ENCODE measurements at places on chromosomes 5 and 9.

DNA sequence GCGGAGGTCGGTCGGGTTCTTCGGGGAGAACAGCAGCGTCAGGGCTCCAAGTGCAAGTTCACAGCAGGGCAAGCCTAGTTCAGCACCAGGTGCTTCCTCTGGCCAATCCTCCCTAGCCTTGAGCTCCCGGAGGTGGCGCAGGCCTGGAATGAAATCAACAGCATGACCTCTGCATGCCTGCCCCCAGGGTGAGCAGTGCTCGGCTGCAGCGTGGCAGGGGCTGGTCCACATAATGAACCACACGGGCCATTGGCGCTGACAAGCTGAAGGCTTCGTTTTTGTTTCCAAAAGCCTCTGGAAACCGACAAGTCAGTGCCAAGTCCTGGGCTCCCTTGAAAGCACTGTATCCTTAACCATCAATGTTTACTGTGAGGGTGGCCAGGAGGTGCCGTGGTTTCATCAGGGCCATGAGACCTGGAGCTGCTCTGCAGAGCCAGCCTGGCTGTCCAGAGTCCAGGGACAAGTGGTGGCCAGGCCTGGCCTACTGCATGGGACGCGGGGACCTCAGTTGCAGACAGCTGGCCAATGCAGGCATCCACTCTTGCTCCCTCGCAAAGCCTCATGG lies 2.1 kb upstream of the INPP5E start:
- H3K27ac ChIP-seq, result no peak overlapping the region
- H3K27me3 ChIP-seq, result no peaks in the 10 kb centered on the region
- peaks cover 8% of the 10 kb centered on the region for H3K36me3 ChIP-seq
- no peak for DNase-seq
- no peaks in the 10 kb centered on the region for H3K4me1 ChIP-seq

DNA sequence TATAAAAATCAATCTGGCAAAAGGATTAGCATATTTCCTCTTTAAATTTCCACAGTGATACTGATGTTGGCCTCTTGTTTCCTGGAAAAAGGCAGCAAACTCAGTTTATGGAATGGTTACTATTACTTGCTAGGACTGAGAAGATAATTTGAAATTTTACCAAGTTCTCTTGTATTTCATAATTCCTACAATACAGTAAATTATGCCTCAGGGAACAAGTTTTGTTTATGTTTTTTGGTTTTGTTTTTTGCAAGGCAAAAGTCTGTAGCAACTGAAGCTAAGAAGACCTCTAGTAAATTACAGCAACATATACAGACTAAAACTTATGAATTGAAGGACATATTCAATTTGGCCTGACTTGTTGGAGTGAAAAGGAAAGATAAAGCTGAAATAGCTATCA lies 30.2 kb upstream of the SLCO6A1 start:
- H3K27me3 ChIP-seq, result no peaks in the 10 kb centered on the region
- H3K4me1 ChIP-seq, result no peaks in the 10 kb centered on the region
- no peak for DNase-seq

DNA sequence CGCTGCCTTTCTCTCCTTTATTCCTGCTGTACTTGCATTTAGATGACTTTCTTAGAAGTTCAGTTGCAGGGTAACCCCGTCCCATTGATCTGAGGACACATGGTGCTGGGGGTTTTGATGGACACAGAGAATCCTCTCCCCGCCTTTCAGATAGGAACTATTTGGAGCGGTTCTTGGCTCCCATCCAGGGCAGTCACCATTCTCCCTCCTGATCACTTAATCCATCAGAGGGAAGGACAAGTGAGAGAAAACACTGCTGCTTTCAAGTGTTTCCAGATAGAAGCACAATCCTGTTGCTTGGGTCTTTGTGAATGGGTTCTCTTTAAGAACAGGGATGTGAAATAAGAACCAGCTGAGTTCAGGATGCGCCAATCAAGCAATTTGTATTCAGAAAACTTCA lies 85.2 kb downstream of the IRX1 start:
- H3K36me3 ChIP-seq, result no peaks in the 10 kb centered on the region
- H3K27ac ChIP-seq, result no peak overlapping the region
- no peaks in the 10 kb centered on the region for H3K27me3 ChIP-seq
- no peak overlapping the region for H3K4me3 ChIP-seq
- H3K4me1 ChIP-seq, result no peaks in the 10 kb centered on the region

- no peaks in the 10 kb centered on the region for H3K4me1 ChIP-seq
- no peak overlapping the region for H3K27ac ChIP-seq
- H3K27me3 ChIP-seq, result no peaks in the 10 kb centered on the region
- H3K36me3 ChIP-seq, result no peaks in the 10 kb centered on the region
- H3K4me3 ChIP-seq, result no peak overlapping the region
Measured at GRCh38 chr9:28668158-28668557, 1094.9 kb upstream of the C9orf72 start.

DNA sequence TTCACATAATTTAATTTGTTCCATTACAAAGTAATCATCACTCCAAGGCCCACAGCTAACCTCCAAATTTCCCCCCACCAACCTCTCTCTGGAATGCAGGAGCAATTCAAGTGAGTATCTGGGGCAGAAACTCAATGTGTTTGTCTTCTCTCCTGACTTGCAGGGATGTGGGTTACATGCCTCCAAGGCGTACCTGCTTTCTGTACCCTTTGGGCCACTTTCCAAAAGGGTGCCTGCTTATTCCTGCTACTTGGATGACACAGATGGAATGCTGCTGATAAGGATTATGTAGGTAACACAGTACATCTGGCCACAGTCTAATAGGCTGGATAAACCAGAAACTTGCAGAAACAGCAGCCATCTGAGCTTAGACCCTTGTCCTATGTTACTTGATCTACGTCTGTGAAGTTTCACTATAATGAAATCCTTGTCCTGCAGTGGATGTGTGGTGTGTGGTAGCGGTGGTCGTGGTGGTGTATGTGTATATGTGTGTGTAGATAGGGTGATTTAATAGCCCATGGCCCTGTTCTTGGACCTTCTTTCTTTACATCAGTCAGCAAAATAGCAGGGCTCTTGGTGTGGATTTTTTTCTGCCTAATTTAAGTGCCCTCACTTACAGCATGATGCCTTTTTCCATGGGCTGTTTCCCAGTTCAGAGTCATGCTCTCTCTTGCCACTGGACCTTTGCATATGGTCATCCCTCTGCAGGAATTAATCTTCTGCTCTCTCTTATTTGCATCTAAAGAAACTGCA lies 175.9 kb downstream of the ZDHHC21 start:
- H3K4me1 ChIP-seq, result no peaks in the 10 kb centered on the region
- DNase-seq, result no peak
- H3K27ac ChIP-seq, result no peak overlapping the region
- H3K27me3 ChIP-seq, result no peaks in the 10 kb centered on the region

- no peaks in the 10 kb centered on the region for H3K27me3 ChIP-seq
- no peaks in the 10 kb centered on the region for H3K4me1 ChIP-seq
- no peak for DNase-seq
- peaks cover 35% of the 10 kb centered on the region for H3K36me3 ChIP-seq
Measured at GRCh38 chr5:150394131-150394530, 18.6 kb downstream of the CD74 start.

DNA sequence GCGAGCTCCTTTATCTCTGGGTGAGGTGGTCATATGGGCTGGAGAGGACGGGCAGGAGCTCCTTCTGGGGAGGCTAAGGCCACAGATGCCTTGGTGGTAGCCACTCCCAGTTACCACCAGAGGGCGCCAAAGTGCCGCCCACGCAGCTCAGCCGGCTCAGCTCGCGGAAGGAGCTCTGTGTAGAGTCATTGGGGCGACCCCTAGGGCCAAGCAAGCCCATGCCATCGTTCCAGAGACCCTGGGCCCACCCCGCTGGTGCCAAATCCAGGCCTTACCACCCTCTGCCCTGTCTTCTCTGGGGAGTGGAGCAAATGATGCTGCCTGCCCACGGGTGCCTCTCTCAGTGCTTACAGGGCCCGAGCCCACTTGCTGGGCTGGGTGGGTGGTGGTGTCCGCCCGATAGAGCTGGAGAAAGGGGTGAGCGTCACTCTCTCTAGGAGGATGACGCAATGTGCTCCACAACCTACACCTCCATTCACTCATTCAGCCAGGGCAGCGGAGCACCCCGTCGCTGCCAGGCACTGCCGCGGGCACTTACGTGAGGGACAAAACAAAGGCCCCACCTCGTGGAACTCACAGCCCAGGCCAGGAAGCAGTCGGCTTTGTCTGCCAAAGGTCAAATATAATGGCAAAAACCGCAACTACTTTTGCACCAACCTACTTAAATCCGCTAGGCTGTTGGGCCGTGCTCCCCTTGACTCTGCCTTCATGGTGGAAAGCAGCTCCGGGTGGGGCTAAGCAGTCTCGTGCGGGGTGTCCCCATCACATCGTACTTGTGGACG lies 13.8 kb downstream of the TSPAN17 start:
- no peak overlapping the region for H3K27ac ChIP-seq
- H3K27me3 ChIP-seq, result no peaks in the 10 kb centered on the region
- peak; percentile 89 for DNase-seq
- no peak overlapping the region for H3K4me3 ChIP-seq
- H3K4me1 ChIP-seq, result no peaks in the 10 kb centered on the region

DNA sequence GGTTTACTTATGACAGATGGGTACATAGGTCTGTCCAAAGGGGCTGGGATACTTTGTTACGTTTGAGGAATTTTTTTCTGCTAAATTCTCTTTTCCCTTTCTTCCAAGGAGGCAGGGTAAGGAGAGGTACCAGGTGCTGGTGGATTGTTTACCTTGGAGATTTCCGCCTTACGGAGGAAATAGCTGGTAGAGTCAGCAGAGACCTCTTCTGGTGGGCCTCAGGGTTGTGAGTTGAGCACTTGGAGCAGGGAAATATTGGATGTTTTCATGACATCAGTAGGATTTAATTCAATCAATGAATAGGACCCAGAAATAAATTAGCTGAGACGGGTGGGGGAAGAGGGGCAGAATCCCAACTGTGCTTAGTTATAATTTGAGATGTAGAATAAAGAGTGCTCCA lies 60.0 kb upstream of the TAF11L2 start:
- H3K4me3 ChIP-seq, result no peak overlapping the region
- no peaks in the 10 kb centered on the region for H3K36me3 ChIP-seq
- DNase-seq, result peak; percentile 44
- no peaks in the 10 kb centered on the region for H3K27me3 ChIP-seq
- H3K4me1 ChIP-seq, result no peaks in the 10 kb centered on the region
- H3K27ac ChIP-seq, result no peak overlapping the region

DNA sequence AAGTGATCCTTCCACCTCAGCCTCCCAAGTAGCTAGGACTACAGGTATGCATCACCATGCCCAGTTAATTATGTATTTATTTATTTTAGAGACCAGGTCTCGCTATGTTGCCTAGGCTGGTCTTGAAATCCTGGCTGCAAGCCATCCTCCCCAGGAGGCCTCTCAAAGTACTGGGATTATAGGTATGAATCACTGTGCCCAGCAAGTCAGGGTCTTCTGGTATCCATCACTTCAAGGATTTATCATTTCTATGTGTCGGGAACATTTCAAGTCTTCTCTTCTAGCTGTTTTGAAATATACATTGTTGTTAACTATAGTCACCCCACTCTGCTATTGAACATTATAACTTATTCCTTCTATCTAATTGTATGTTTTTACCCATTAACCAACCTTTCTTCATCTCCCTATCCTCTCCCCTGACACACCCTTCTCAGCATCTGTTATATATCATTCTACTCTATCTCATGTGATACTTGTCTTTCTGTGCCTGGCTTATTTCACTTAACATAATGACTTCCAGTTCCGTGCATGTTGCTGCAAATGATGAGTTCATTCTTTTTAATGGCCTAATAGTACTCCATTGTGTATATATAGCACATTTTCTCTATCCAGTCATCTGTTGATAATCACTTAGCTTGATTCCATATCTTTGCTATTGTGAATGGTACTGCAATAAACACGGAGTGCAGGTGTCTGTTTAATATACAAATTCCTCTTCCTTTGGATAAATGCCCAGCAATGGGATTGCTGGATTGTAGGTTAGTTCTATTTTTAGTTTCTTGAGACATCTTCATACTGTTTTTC lies 26.4 kb downstream of the UTP15 start:
- H3K27ac ChIP-seq, result no peak overlapping the region
- H3K27me3 ChIP-seq, result no peaks in the 10 kb centered on the region
- H3K36me3 ChIP-seq, result no peaks in the 10 kb centered on the region

GRCh38 chr5:74199436-74200210 lies 440.9 kb downstream of the ENC1 start:
- H3K4me3 ChIP-seq, result no peak overlapping the region
- peak; percentile 76 for DNase-seq
- no peak overlapping the region for H3K27ac ChIP-seq
- no peaks in the 10 kb centered on the region for H3K36me3 ChIP-seq

DNA sequence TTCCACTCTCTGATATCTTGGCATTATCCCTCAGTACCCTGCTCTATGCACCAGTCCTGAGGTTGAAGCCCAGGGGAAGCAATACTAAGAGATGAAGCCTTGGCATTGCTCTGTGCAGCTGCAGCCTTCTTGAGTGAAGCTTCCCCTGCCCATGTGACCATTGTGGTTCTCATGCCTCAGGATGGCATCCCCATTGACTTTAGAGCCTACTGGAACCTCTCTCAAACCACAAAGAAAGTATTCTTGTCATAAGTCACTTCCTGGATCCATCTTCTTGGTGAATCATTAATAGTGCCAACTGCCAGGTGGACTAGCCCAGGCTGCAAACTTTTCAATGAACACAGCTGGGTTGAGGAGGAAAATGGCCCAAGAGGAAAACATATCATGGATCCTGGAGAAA lies 283.9 kb upstream of the RFX3 start:
- H3K27me3 ChIP-seq, result no peaks in the 10 kb centered on the region
- DNase-seq, result no peak
- H3K4me1 ChIP-seq, result peaks cover 5% of the 10 kb centered on the region
- no peak overlapping the region for H3K4me3 ChIP-seq

DNA sequence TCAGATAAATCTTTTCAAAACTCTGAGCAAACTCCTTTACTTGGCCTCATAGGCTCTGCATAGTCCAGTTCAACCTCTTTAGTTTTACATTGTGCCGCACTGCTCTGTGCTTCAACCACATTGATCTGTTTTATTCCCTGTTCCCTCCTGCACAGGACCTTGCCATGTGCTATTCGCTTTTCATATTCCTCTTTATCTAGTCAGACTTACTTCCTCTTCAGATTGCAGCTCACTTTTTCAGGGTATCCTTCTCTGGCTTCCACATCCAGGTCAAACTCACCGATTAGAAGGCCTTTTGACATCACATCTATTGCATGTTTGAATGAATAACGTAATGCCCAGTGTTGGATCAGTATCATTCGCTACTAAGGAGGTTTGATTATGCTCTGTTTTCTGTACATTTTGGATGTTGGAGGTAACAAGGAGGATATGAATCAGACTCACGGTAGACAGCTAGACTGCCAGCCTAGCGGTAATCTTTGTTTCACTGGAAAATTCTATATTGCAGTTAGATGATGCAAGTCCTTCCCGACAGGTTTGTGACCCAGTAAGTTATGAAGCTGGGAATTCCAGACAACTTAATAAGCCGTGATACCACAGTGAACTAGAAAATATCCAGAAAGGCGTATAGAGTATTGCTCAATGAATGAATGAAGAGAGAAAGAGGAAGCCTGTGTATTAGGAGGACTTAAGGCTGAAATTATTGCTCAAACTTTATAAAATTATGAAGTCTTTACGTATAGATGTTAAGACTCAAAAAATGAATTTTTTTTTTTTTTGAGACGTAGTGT lies 65.7 kb downstream of the IQGAP2 start:
- no peak for DNase-seq
- no peak overlapping the region for H3K27ac ChIP-seq
- H3K4me3 ChIP-seq, result no peak overlapping the region
- H3K27me3 ChIP-seq, result no peaks in the 10 kb centered on the region
- H3K36me3 ChIP-seq, result no peaks in the 10 kb centered on the region

GRCh38 chr5:43482490-43483297 lies 971 bp downstream of the TMEM267 start:
- H3K27me3 ChIP-seq, result no peaks in the 10 kb centered on the region
- H3K36me3 ChIP-seq, result no peaks in the 10 kb centered on the region
- H3K4me3 ChIP-seq, result peak overlapping the region; percentile 90
- no peak overlapping the region for H3K27ac ChIP-seq
- H3K4me1 ChIP-seq, result no peaks in the 10 kb centered on the region
- DNase-seq, result peak; percentile 67

All from mesendoderm (in vitro differentiated cells).